ENCODE measurements at places on chromosomes 7 and 10. TPM values are rescaled to one million over a fixed set of nuclear protein-coding genes. Genes with fewer than 3 reads are reported as not detected.
A peak's percentile ranks its signal among the peaks of the same experiment; 100 is the strongest.

GRCh38 chr10:79331709-79332108 lies 15.6 kb upstream of the PPIF start:
- DNase-seq: peak; percentile 45

- peak; percentile 64 for DNase-seq
Measured at GRCh38 chr10:8312781-8313180, 258.3 kb downstream of the GATA3 start.

- no peak for DNase-seq
Measured at GRCh38 chr7:47830015-47830414, 118.3 kb downstream of the PKD1L1 start.

DNA sequence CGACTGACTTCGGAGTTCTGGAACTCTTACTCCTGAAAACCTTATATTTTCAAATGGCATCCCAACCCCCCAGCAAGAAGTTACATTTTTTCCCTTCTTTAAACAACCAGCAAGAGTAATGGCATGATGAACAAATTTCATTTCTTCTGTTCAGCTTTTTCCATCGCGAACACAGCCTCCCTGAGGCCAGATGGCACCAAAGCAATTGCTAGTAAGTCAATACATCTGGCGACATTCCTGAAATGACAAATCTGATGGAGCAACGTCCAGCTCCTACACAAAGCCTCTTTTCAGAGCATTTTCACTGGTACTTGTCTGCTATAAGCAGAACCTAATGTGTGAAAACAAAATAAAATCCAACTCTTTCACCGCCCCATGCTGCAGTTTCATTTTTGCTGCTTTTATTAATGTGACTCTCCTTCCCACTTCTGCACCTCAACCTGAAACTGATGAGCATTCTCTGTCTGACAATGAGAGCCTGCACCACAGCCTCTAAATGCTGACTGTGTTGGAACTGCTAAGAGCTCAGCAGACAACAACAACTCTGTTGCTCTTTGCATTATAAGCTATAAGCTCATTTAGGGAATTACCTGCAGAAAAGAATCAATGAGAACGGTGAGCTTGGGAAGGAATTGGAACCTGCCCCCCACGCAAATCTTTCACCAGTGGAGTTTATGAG lies 229.8 kb downstream of the FGFR2 start:
- DNase-seq: peak; percentile 56

- no peak for DNase-seq
Measured at GRCh38 chr10:101783736-101784118, 481 bp upstream of the NPM3 start.

DNA sequence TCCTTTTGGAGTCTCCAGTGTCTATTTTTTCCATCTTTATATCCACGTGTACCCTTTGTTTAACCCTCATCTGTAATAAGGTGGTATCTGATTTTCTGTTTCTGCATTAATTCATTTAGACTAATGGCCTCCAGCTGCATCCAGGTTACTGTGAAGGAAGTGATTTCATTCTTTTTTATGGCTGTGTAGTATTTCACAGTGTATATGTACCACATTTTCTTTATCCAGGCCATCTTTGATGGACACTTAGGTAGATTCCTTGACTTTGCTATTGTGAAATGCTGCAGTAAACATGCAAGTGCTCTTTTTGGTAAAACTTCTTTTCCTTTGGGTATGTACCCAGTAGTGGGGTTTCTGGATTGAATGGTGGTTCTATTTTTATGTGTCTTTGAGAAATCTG lies 128.0 kb upstream of the MTPN start:
- no peak for DNase-seq

- DNase-seq: no peak
Measured at GRCh38 chr7:112160130-112160770, 45.9 kb downstream of the DOCK4 start.

DNA sequence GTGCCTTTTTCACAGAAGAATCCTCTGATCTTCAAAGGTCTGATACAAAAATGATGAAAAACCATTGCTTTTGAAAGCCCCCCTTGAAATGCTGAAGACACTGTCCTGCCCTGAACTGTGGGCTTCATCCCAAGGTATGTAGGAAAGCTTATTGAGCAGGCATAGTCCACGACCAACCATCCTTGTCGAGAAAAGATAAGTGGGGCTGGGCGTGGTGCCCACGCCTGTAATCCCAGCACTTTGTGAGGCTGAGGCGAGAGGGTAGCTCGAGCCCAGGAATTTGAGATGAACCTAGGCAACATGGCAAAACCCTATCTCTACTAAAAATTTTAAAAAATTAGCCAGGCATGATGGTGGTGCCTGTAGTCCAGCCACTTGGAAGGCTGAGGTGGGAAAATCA lies 25.6 kb downstream of the TACR2 start:
- DNase-seq: no peak

- no peak for DNase-seq
Measured at GRCh38 chr7:117785431-117785830, 87.8 kb downstream of the CTTNBP2 start.

DNA sequence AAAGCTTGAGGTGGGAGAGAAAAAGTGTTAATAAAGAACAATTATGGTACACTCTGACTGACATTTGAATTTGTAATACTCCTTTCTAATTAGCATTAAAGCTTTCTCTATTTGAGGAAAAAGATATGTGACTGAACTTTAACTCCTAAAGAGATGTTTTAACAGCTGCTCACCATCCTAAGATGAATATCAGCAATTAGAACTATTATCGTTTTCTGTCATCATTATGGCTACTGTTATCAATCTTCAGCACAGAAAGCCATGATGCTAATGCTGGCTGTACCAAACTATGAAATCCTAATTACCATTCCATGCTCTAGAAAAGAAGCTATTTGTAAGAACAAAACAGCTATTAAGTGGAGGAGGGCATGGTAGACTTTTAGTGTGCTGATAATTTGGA lies 228.8 kb upstream of the CSTF2T start:
- DNase-seq: peak; percentile 21

GRCh38 chr7:36683111-36683510 lies 41.2 kb downstream of the AOAH start:
- DNase-seq: no peak

GRCh38 chr7:152588350-152588749 lies 87.6 kb downstream of the XRCC2 start:
- no peak for DNase-seq

DNA sequence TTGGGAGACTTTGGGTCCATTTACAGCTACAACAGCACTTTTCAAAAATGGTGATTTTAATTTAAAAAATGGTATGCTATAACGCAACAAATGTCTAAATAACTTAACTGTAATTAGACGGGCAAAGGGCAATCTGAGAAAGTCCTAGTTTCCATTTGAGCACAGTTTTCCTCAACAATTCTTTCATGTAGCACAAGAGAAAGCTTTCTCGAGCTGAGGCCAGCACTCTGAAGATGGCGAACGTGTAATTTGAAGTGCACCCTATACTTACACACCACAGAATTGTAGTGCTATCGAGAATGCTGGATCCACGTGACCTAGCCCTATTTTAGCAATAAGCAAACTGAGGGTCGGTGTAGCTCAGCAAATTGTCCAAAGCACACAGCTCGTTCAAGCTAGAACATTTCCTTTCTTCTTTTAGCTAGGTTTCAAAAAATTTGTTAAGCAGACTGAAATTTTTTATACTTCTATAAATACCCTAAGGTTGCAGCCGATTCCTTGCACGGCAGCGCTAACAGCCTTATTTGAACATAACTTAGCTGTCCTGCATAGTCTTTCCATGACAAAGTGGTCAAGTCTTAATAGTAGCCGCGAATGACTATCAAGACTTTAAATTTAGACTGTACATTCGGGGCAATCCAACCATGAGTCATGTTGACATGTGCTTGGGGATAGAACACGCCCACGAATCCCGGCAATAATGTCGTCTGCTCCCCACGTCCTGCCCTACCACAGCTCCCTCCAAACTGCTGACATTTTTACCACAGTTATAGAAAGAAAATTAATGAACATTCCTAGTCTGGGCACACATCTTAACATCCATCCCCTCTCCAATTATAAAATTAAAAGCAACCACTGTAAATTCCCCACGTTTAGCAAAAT lies 10.0 kb downstream of the KLF6 start:
- peak; percentile 52 for DNase-seq

DNA sequence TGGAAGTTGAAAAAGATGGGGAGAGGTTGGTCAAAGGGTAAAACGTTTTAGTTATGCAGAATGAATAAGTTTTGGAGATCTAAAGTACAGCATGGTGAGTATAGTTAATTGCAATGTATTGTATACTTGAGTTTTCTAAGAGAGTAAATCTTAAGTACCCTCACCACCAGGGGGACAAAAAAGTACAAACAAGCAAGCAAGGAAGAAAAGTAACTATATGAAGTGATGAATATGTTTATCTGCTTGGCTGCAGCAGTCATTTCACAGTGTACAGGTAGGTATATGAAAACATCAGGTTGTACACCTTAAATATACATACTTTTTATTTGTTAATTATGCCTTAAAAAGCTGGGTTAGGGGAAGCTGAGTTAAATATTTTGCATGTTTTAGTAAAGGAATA lies 157.3 kb downstream of the PCLO start:
- DNase-seq: no peak

DNA sequence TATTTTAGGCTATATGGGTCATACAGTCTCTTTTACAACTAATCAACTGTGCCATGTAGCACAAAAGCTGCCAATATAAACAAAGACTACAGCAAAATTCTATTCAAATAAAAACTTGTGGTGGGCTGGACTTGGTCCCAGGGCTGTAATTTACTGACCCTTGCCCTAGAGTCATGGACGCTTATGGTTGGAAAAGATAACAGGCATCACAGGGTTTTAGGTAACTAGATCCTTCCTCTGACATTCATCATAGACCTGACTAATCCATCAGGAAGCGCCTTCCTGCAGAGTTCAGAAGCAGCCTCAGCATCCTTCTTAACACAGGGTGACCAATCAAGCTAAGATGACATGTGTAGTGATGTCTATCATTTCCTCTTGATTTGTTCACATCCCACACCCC lies 40.2 kb upstream of the GPAM start:
- no peak for DNase-seq

- peak; percentile 69 for DNase-seq
Measured at GRCh38 chr10:95445837-95446486, 115.2 kb downstream of the SORBS1 start.

- DNase-seq: no peak
Measured at GRCh38 chr10:56466005-56466404, 104.9 kb upstream of the ZWINT start.

GRCh38 chr10:45239642-45240041 lies 75.8 kb downstream of the OR13A1 start:
- DNase-seq: no peak

- DNase-seq: no peak
Measured at GRCh38 chr7:116614499-116615262, 57.3 kb upstream of the MET start.

DNA sequence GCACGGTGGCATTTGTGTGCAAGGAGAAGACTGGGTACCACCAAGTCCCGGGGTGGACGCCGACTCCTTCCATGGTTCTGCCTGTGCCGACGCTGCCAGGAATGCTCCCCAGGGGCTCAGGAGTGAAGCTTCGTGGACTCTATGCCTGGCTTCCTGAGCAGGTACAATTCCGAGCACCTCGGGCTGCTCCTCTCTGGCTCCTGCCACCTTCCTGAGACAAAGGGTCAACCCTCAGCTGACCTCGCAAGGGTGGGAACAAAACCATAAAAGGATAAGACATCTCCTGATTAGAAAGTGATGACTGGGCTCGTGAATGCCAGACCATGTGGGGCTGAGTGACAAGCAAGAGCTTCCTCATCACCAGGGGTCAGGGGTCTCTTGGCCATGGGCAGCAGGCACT lies 31.8 kb downstream of the CALML3 start:
- DNase-seq: no peak

DNA sequence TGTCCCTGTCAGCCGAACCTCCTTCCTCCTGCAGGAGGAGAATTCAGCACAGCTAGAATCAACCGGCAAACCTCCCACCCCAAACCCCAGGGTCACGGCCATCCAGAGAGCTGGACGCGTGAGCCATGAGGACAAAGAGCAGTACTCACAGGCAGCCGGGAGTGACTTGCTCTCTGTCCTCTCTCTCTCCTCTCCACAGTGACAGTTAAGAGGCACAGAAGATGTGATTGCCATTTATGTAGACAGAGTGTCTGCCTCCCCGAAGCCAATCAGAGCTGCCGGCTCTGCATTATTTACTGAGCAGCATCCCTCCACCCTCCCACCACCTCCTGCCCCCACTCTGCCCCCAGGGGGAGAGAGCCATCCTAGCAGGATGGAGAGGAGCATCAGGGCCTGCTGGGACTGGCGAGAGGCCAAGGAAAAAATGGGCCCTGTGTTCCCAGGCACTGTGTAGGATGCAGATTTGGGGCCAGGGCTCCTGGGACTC lies 4.3 kb downstream of the DDC start:
- DNase-seq: no peak

DNA sequence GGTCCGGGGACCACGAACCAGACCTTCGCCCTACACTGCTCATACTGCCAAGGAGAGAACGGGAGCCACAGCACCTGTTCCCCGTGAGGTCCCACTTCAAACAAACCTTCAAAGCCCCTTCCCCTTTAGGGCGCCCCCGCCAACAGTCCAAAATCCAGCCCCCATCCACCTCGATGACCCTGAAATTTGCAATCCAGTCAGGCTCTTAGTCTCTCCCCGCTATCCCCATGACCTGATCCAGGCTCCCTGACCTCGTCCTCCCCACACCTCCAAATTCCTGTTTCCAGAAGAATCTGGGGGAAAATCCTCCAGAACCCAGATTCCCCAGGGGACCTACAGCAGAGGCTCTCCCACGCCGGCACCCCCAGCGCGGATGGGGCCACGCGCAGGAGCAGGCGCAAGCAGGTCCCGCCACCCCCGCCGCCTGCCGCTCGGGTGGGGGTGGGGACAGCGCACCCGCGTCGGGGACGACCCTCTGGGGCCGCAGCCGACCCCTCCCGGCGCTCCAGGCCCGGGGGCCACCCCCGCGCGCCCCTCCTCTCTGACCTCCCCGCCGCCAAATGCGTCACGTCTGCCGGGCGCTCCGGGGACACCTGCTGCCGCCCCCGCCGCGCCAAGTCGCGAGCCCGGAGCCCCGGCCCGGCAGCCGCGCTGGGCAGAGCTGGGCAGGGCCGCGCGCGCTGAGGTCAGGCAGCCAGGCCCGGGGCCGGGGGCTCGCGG lies 753 bp downstream of the CAMK2B start:
- no peak for DNase-seq

GRCh38 chr10:107169516-107169915 lies 5.0 kb upstream of the SORCS1 start:
- no peak for DNase-seq

DNA sequence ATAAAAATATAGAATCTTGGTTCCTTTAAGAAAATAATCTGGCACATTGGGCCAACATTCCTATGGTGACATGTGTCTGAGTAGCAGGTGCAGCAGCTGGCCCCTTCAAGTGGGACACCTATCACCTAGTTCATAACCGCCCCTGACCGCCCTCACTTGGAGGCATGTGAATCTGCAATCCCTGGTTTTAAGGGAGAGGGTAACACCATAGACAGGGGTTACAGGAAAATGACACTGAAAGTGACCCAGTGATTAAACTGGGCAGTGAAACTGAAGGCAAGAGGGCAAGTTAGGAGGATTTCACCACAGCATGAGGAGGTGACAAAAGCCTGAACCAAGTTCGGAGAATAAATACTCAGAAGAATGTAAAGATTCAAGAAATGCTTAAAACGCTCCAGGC lies 1.1 kb downstream of the RSU1 start:
- peak; percentile 8 for DNase-seq

The CALML5 gene
- 0.41 TPM for total RNA-seq

The SLC29A4 gene
- total RNA-seq: 11.2 TPM

The GFRA1 gene
- total RNA-seq: 122 TPM

The SYNPO2L gene
- total RNA-seq: 28.0 TPM

The TRIM50 gene
- 0.31 TPM for total RNA-seq

The MMP21 gene
- total RNA-seq: 0.41 TPM

The STK31 gene
- total RNA-seq: 0.21 TPM

The SEMA3D gene
- total RNA-seq: 18.1 TPM
